Fibroblast of the aortic adventitia (primary cell): ENCODE measurements at places on chromosomes 4 and X.
A peak's percentile ranks its signal among the peaks of the same experiment; 100 is the strongest.

- peak; percentile 72 for DNase-seq
Measured at GRCh38 chrX:112642349-112642748, 37.4 kb downstream of the LHFPL1 start.

DNA sequence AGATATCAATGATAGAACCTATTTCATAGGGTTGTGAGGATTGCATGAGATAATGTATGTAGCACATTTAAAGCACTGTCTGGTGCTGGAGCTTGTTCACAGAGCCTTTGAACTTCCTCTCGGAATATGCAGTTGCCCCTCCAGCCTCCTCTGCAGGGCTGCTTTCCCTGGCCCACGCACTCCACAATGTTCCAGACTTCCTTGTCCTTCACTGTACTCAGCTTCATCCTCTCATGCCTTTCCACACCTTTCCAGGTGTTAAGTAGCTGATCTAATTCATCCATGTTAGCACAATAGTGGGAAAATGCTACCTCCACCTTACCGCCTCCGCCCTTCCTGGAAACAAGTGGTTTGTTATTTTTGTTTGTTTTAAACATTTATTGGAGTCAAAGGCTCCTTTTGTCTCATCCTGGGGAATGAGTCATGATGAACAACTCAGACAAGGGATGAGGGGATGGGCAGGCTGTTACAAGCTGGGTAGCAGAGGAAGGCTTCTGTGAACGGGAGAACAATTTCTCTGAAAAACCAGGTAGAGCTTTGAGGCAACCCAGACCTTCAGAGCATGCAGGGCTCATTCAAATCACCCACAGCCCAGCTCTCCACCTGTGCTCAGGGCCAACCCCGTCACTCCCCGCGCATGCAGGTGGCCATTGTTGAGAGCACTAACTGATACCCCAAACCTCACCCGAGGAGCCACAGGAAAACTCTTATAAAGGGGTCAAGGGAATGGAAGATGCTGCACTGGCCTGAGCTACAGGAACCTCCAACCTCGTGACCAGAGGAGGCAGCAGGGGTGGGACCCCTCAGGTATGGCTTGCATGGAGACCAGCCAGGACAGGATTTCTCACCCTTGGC, 84.9 kb upstream of the TBL1X start:
- peak; percentile 4 for DNase-seq

DNA sequence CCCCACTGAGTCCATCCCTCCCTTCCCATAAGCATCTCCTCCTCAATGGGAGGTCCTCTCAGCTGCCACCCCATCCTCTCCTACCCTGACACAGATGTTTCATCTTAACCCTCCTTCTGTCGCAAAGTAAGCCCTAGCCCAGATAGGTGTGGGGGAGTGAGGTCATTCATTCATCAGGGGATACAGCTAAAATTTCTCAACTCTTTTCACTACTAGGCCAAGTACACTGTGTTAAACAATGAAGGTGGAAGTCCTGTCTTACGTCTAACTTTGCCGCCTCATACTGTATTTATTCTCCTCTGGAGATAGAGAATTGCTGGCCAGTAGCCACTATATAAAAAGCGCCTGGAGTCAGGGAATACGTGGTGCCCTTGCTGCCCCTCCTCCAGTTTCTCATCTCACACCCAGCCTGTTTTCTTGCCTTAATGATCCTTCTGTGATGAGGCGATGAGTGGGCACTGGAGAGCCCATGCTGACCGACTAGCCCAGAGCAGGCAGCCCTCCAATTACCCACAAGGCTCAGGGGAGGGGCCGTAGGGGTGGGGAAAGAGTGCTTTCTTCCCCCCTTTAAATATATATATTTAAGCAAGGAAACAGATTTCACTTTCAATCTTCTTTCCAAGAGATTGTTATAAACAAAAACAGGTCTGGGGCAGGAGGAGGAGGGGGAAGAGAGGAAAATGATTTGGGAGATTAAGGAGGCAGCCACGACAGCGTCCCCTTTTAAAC, 149.5 kb downstream of the PJA1 start:
- DNase-seq: no peak

- DNase-seq: no peak
Measured at GRCh38 chr4:87018753-87019152, 83.9 kb downstream of the AFF1 start.

DNA sequence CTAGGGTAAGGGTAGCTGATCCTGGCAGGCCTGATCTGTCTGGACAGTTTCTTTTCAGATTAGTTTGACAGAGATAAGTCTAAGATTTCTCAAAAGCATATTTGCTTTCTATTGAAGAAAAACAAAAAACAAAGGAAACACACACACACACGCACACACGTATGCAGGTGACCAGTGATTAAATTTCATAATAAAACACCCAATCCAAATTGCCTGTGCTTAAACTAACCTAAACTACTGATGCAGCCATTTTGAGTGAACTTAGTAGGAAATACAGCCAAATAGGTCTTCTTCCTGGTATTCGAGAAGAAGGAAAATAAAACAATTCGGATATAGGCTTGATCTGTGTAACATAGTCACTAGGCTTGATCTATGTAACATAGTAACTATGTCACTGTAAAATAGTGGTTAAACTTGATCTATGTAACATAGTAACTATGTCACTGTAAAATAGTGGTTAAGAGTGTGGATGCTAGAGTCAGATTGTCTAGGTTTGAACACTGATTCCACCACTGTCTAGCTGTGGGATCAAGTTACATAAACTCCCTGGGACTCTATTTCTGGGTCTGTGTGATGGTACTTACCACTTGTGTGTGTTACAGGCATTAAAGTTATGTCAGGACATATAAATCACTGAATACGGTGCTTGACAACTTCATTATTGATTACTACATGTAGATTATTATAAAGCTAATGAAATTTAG, 9.8 kb upstream of the CCNG2 start:
- no peak for DNase-seq

- DNase-seq: no peak
Measured at GRCh38 chr4:59060002-59060846, 1950.0 kb upstream of the IGFBP7 start.

DNA sequence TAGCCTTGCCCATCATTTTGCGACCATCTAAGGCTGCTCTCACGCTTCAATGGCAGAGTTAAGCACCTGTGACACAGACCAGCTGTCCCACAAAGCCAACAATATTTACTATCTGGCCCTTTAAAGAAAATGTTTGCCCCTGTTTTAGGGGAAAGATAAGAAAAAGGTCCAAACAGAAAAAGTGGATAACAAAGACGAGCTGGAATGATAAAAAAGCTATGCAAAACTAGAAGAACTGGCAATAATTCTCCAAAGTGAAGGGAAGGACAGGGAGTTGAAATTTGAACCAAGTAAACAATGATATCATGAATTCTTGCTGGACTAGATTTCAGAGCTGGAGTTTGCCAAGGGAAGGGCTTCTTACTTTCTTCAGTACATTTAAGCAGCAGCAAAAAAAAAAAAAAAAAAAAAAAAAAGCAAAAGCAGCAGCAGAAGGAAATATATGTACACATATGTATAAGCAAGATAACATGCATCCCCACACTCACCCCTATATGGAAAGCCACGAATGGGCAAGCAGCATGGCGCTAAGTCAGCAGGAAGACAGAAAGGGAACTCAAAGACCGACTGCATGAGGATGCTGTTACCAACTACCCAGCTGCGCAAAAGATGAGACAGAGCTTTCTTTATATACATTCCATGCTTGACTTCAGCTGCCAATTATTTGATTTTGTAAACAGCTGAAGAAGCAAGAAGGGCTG, 12.5 kb downstream of the TRAPPC2 start:
- peak; percentile 75 for DNase-seq

GRCh38 chr4:6372649-6373525, 99.5 kb downstream of the PPP2R2C start:
- peak; percentile 20 for DNase-seq

GRCh38 chr4:160980091-160980490, 1183.7 kb downstream of the FSTL5 start:
- no peak for DNase-seq

GRCh38 chrX:129787336-129788055, 7.7 kb downstream of the SASH3 start:
- no peak for DNase-seq

DNA sequence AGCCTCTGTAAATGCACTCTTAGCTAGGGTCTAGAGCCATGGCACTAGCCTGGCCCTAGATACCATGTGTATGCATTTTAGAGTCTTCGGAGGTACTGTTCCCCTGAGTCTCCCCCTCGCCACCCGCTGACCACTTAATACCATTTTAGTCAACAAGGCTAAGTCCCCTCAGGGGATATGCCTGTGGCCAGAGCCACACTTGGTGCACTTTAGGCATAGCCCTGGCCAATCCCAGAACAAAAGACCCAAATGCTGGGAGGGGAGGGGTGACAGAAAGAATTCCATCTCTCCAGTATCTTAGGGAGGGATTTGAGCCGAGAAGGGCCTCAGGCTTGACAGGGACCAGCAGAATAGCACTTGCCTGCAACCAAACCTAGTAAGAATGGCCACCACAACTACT, 28.6 kb upstream of the BCORL1 start:
- no peak for DNase-seq

DNA sequence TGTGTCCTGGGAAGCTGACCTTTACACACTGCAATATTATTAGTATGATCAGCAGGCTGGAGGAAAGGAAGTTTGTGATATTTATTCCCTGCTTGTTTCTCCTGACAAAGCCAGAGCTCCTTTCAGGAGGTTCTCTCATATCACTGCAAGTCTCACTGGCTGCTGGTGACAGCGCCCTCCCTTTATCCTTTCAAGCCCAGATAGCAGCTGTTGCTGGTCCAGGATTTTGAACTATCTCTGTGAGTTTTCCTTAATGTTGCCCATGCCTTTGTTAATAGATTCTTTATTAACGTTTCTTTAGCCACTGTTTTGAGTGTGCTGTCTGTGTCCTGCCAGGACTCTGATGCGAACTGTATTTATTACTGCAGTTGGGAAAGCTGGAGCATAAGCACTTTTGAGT, 518.7 kb downstream of the C4orf33 start:
- DNase-seq: no peak

DNA sequence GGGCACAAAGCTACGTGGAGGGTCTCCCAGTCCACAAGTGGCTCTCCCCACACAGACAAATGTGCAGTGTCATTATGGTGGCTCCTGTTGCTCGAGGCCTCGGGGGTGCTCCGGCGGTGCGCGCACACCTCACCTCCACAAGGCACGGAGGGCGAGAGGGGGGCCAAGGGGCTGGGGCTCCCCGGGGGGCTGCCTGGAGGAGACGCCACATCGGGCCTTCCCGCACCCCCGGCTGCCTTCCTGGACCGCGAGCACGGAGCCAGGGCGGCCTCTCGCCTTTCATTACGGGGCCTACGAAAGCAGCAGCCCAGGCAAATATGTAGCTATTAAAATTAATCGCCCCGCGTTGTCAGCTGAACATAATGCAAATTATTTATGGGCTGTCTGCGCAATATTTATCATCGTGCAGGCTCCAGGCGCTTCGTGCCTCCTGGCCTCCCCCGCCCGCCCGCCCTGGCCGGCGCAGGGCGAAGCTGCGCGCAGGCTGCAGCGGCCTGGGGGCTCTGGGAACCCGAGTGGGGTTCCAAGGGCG, 70.8 kb upstream of the BCOR start:
- DNase-seq: no peak

GRCh38 chrX:108297290-108297689, 140.9 kb downstream of the COL4A6 start:
- DNase-seq: no peak

GRCh38 chr4:74319470-74319869, 11.2 kb downstream of the EPGN start:
- DNase-seq: no peak

DNA sequence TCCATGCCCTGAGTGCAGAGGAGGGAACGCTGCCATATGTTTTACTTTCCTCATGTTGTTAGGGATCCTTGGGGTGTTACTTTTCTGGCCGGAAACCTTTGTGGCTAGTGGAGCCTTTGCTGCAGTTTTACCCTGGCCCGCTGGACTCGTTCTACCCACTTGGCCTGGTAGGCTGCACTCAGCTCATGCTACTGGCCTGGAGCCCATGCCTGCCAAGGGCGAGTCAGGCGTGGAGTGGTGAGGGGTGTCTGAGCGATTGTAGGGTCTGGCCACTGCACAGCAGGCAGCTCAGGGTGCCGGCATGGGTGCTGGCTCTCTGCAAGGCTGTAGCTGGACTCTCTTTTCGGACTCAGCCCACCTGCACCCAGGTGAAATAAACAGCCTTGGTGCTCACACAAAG, 41.4 kb upstream of the IL9R start:
- no peak for DNase-seq

- no peak for DNase-seq
Measured at GRCh38 chr4:127648061-127648460, 15.3 kb downstream of the INTU start.

DNA sequence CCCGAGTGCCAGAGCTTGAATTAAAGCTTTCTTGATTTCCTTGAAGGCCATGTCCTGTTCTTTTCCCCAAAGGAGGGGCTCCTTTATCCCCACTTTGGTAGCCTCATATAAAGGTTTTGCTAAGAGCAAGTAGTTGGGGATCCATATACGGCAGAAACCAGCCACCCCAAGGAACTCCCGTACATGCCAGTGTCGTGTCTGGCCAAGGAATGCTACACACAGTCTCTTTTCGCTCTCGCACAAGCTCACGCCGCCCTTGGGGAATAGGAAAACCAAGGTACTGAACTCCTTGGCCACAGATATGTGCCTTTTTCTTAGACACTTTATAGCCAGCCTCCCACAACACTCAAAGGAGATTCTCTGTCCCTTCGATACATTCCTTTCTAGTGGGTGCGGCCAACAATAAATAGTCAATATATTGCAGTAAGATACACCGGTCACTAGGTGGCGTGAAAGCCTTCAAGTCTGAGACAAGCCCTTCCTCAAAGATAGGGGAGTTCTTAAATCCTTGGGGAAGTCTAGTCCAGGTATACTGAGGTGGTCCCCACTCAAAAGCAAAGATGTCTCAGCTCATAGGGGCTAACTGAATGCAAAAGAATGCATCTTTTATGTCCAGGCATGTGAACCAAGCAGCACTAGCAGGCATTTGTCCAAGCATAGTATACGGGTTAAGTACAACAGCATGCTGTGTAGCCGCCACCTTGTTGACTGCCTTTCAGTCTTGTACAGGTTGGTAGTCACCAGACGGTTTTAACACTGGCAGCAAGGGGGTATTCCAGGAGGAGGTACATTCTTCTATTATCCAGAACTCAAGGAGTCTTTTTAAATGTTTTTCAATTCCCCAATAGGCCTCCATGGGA, 57.8 kb upstream of the XAGE1B start:
- DNase-seq: peak; percentile 69

DNA sequence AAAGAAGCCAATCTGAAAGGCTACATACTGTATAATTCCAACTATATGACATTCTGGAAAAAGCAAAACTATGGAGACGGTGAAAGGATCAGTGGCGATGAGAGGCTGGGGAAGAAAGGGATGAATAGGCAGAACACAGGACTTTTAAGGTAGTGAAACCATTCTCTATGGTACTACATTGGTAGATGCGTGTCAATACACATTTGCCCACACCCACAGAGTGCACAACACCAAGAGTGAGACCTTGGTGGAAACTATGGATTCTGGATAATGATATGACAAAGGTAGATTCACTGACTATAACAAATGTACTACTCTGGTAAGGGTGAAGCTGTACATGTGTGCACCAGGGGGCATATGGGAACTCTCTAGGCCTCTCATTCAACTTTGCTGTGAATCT, 134.5 kb downstream of the FBXW7 start:
- DNase-seq: no peak

- DNase-seq: no peak
Measured at GRCh38 chr4:109989618-109990017, 76.9 kb downstream of the EGF start.

GRCh38 chr4:108891896-108892590, 129.2 kb upstream of the ETNPPL start:
- no peak for DNase-seq

GRCh38 chr4:184167576-184167975, 50.1 kb downstream of the ENPP6 start:
- DNase-seq: no peak

- no peak for DNase-seq
Measured at GRCh38 chrX:8273451-8273895, 102.4 kb upstream of the VCX2 start.
